NCI-H1694 (cell line): ENCODE measurements at places on chromosomes 6 and 20.

DNA sequence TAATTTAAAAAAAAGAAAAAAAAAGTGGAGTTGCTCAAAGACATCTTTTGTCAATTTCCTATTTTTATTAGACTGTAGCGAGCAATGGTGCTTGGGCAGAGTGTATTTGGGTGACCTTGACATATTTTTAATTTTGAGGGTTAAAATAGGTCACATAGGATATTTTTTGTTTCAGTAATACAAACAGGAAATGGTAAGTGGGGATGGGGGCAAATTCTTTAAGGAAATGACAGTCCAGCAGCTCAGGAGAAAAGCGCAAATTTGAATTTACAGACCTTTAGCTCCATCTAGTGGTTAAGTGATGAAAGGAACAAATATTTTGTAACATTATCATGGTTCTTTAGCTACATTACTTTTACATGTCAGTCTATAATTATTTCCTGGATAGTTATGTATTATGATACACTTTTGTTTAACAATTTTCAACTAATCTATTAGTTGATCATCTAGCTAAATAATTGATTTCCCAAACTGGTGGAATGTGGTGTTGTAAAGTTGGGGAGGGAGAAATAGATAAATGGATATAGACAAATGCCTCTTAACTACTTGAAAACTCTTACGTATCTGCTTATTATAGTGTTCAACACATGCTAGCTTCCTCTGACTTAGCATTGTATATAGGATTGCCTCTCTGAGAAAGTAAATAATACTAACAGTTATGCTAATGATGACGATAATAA is 10.0 kb downstream of the CITED2 start:
- DNase-seq: peak; percentile 53

- DNase-seq: no peak
Observed at GRCh38 chr20:46683939-46684750, 5.1 kb downstream of the TP53RK start.

- DNase-seq: no peak
Observed at GRCh38 chr20:58202044-58202443, 26.4 kb downstream of the ANKRD60 start.

DNA sequence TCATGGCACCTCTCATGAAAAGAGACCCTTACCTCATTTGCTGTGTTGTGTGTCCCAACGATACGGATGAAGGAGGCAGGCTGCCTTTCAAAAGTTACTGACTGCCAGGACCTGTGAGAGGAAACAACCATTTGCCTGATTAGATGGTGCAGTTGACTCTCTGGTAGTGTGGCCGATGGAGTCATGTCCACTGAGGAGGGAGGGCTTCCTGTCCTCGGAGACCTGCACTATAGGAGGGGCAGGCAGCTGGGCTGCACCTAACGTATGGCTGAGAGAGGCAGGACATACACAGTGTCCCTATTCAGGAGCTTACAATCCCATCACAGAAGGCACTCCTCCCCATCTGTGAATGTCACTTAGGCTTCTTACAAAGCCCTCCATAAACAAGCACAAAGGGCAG is 373.0 kb downstream of the ZFAND3 start:
- DNase-seq: no peak

DNA sequence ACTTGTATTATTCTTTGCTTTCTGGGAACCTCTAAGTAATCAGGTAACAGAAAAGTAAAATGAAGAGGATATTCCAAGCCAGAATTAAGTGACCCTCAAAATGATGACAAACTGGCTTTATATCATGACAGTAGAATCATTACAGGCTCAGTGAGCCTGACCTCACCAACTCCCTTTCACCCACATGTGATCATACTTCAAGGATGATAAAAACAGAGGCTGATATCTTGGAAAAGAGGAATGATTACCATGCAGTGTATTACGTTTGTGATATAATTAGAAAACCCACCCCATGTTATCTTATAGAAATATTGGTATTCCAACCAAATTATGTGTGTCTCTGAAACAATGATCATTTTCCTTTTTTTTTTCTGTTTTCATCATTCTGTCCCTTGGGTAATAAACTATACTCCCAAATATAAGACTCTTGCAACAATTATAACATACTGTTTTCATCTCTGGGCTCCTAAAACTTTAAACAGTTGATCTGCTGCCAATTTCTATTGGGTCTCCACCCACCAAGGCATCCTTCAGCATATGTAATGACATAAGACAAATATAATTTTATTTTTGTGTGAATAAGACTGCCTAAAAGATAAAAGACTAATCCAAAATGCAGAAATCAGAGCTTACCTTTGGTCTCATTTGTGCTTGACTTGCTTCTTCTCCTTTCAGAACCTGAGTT is 115.7 kb downstream of the DST start:
- no peak for DNase-seq

DNA sequence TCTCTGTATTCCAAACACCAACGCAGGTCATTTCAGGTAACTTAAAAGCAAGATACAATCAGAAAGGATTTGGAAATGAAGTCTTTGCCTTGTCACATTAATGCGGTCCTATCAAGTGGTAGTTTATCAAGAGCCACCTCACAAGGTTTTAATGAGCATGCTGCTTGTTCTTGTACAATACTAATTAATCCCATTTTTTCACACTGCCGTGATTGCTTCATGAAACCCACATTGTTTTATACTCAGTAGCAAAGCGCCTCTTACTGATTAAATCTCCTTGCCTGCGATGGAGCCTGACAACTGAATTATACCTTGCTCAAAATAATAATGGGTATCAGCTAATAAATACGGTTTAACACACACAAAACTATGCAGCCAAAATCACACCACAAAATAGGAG is 234.1 kb upstream of the TSHZ2 start:
- no peak for DNase-seq

- DNase-seq: peak; percentile 38
Observed at GRCh38 chr6:139336488-139336887, 38.0 kb downstream of the CITED2 start.

GRCh38 chr20:49345524-49345923 is 67.7 kb upstream of the ZNFX1 start:
- peak; percentile 73 for DNase-seq

GRCh38 chr6:15416932-15417509 is 171.2 kb downstream of the JARID2 start:
- no peak for DNase-seq

GRCh38 chr6:14276667-14277404 is 159.3 kb downstream of the CD83 start:
- no peak for DNase-seq

GRCh38 chr6:156781861-156782631 is 4.9 kb downstream of the ARID1B start:
- peak; percentile 26 for DNase-seq

DNA sequence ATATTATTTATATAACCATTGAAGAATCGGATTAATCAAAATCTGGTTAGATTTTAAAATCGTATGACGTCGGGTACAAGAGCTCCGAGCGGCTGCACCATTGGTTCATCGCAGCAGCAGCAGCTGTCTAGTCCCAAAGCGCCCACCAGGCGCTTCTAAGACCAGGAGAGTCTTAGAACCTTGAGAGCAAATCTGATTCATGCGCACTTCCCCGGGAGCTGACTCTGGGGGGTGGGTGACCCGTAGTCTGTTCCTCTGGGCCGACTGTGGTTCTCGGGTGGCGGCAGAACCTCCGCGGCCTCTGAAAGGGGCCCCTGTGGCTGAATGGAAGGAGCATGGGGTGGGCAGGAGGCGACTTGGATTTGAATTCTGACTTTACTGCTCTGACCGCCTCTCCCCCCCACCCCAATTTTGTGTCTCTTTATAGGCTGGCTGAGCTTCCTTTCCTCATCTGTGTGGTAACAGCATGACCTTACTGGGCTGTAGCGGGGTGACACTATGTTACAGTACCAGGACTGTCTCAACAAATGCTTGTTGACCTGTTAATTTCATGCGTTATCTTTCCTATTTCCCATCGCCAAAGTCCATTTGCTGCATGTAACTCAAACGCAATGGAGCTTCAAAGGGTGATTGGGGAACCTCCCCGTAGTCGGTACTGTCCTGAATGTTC is 119.7 kb downstream of the RTN4IP1 start:
- no peak for DNase-seq

- DNase-seq: no peak
Observed at GRCh38 chr20:46423882-46424482, 17.6 kb upstream of the ELMO2 start.

- no peak for DNase-seq
Observed at GRCh38 chr6:143967706-143968376, 40.2 kb downstream of the PLAGL1 start.

- DNase-seq: no peak
Observed at GRCh38 chr6:103344554-103345163, 1515.1 kb downstream of the HACE1 start.

- DNase-seq: no peak
Observed at GRCh38 chr20:36374995-36375394, 68.9 kb downstream of the DLGAP4 start.

DNA sequence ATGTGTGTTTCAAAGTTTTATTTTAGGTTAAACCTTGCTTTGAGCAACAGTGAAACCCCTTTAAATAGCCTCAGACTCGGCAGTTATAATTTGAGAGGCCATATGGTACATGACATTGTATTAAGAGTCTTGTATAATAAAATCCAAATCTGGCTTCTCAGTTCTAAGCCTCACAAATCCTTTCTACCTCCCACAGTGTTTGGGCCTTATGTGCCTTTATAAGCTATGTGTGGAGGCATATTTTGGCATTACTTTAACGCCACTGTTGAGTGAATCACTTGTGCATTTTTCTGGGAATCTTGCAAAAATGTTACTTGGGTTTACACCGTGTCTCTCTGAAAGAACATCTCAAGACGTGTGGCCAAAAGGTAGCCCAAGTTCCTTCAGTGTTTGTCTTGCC is 152.4 kb downstream of the COL9A1 start:
- no peak for DNase-seq

- no peak for DNase-seq
Observed at GRCh38 chr20:22341508-22341907, 242.9 kb downstream of the FOXA2 start.

GRCh38 chr6:150516199-150516598 is 83.5 kb upstream of the PLEKHG1 start:
- DNase-seq: no peak

DNA sequence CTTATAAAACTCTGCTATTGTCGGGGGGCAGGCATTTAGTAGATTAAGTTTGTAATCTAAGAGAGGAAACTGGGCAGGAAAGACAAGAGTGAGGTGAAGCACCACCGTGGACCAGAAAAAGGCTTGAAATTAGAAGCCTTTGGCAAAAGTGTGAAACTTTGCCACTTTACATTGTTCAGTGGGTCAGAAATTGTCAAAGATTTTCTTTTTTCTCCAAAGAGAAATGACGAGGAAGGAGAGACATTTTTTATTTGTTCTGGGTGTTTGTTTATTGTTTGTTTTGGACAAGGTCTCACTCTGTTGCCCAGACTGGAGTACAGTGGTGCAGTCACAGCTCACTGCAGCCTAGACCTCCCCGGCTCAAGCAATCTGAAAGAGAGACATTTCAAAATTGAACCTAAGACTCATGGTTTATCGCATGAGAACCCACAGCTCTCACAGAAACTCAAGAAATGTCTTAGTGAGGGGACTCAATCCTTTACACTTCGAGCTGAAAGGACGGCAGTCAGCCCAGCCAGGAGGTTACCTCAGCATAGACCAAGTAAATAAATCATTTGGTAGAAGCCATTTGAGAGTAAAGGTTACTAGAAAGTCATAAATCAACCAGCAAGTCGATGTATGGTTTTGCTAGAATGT is 262.8 kb upstream of the TAB2 start:
- DNase-seq: no peak

GRCh38 chr6:22457996-22458395 is 111.4 kb upstream of the HDGFL1 start:
- DNase-seq: no peak

GRCh38 chr20:10861619-10862018 is 187.8 kb upstream of the JAG1 start:
- no peak for DNase-seq

- no peak for DNase-seq
Observed at GRCh38 chr6:6881438-6882225, 226.1 kb upstream of the RREB1 start.

DNA sequence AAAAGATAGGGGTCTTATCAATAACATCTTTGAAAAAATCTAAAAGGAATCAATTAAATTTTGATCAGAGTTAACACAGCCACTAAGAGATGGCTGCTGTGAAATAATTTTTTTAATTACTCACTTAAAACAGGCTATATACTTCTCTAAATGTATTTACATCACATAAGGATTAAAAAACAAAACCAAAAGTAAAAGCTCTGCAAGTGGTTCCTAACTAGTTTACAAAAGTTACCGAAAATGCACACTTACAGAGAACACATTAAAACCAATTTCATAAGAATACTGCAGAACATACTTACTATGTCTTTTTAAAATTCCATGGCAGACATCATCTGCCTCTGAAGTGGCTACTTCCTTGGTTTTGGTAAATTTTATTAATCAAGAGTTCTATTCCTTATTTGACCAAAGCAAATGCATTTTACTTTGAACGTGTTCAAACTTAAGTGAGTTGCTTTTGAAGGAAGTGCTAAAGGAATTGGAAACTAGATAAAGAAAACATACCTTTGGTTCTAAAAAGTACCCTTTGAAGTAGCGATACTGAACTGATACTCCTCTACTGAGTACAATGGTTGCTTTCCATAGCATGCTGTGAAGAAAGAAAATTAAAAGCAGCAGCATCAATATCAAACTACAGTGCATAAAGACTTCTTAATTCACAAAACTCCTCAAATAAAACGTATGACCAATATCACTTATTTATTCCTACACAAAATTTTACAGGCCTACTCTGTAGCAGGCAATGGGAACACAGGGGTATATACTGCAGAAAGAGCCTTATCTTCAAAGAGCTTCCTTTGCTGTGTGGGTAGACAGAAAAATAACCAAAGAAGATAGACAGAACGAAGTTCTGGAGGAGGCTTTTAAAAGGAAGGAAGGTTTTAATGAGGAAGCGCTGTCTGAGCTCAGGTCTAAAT is 157.1 kb upstream of the SHLD1 start:
- no peak for DNase-seq

DNA sequence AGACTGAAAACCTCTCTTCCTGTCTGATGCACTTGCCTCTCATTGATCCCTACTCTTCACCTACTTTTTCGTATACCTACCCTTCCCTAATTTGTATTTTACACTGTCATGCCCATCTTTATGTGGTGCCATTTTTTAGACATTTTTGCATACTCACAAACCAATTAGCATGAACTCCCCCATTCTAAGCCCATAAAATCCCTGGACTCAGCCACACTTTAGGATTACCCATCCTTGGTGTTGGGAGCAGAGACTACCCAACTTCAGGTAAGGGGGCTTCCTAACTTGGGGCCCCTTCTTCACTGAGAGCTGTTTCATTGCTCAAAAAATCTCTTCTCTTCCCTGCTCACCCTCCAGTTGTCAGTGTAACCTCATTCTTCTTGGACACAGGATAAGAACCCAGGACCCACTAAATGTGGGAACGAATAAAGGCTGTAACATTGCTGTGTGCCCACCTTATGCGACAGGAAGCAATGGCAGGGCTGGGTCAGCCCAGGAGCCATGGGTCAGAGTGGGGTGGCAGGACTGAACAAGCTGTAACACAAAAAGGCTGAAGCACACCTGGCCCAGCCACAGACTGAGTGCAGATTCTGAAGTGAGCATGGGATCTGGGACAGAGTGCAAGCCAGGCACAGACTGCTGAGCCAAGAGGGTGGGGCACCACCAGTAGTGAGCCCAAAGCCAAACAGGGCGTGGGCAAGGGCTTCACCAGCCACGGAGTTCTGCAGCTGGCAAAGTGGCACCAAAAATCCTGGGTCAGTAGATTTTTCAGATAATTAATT is 789.1 kb upstream of the HS3ST5 start:
- no peak for DNase-seq
